ENCODE measurements at places on chromosomes 4 and X.

DNA sequence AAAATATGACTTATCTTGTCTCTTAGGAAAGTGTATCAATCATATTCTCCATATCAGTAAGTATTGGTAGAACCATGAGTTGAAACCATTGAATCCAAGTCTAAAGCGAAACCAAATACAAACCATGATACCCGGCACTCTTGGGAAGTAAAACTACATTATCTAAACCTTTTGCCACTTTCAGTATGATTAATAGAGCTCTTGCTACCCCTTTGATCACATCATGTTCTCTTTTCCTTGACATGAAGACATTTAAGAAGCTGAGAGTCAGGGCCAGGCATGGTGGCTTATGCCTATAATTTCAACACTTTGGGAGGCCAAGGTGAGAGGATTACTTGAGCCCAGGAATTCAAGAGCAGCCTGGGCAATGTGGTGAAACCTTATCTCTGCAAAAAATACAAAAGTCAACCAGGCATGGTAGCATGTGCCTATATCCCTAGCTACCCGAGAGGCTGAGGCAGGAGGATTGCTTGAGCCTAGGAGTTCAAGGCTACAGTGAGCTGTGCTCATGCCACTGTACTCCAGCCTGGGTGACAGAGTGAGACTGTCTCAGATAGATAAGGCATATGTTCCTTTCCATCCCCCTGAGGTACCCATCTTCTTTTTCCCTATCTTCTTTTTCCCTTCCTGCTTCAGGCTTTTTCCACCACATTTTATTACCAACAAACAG, 45.4 kb downstream of the CEP135 start:
- peak; percentile 42 for DNase-seq

GRCh38 chr4:84852081-84852480, 114.4 kb downstream of the WDFY3 start:
- DNase-seq = no peak

DNA sequence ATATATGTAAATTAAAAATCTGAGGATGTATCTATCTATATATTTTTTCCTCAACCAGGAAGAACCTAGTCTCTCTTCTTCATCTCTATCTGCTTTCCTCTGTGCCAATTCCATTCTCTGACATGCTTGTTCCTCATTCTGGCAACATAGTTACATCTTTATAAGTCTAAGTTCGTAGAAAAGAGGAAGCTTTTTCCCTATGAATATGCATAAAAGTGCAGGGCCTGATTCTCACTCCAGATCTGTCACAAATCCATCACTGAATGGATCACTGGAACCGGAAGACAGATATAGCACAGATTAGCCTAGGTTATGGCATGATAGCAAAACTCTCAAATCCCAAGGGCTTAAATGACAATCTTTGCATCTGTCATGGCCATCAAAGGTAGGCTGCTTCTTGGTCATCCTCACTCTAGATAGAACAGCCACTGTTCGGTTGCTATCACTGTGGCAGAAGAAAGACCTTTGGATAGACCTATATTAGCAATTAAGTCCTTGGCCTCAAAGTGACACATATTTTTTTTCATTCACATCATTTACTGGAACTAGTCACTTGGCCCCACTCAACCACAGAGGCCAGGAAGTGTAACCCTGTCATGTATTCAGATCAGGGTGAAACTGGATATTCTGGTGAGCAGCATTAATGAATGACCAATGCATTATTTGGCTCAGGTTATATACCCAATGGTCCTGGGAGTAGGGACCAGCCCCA, 22.2 kb downstream of the DTHD1 start:
- peak; percentile 67 for DNase-seq

- DNase-seq = no peak
These were observed 62.7 kb downstream of the SH3RF1 start for GRCh38 chr4:169208090-169208455.

- DNase-seq = no peak
These were observed 3.7 kb upstream of the ANTXR2 start for GRCh38 chr4:80076681-80077080.

DNA sequence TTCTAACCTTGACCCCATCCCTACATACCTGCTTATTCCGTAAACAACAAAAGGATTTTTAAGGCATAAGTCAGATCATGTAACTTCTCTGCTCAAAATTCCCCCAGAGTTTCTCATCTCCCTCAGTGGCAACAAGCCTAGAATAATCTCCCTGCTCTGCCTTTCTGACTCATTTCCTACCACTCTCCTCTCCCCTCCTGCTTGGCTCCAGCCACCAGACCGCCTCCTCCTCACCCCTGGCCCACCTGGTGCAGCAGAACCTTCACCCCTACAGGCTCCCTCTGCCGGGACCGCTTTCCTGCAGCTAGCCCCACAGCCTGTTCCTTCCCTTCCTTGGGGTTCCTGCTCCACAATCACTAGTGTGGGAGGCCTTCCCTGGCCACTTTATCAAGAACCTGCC, 32.1 kb downstream of the TSPAN5 start:
- no peak for DNase-seq

DNA sequence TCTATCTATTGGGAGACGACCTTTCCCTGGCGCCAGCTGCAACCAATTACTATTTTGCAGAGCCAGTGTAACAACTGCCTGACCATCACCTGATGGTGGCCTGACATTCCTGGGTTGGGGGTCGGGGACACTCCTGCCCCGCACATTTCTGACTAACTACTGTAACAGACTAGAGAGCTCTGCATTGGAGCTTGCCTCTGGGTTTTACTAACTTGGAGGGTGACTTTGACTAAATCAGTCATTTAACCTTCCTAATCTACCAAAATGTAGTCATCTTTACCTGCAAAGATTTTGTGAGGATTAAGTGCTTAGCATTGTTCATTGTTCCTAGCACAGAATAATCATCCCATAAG, 37.5 kb upstream of the ABCG2 start:
- DNase-seq = no peak

GRCh38 chr4:6724421-6725111, 8.6 kb downstream of the BLOC1S4 start:
- DNase-seq = no peak

- DNase-seq = no peak
These were observed 13.8 kb upstream of the UVSSA start for GRCh38 chr4:1333256-1333655.

- DNase-seq = no peak
These were observed 327.8 kb downstream of the NR3C2 start for GRCh38 chr4:148114436-148114835.

DNA sequence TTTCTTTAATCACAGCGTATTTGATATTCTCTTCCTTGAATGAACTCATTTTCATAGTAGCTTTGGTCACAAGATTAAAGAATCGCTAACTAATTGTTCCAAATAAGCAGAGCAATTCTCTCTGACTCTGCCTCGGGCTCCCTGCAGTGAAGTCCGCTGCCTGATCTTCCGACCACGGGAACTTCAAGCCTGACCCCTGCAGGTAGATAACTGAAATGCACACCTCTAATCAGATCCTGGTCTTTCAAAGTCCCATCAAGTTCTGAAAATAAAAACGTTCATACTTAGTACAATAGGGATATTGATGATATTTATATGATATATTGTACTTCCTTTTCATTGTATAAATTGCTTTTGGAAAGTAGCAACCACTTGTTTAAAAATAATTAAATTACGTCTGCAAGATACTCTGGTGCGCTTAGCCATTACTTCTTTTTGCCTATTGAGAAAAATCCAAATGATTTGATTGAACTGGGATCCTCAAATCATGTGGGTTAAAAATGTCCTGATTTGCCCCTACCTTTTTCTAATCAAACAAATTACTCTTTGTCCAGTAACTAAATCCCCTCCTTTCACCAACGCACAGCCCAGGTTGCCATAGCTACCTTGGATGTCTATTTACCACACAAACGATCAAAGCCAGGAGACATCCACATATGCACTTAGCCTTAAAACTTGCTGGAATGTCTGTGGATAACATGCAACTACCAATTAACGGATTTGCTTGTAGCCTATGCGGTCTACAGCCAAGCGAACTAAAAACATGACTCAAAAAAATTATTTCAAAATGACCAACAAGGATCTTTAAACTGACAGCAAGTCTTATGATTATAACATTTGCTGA, 4.2 kb downstream of the MID1 start:
- DNase-seq = peak; percentile 63

DNA sequence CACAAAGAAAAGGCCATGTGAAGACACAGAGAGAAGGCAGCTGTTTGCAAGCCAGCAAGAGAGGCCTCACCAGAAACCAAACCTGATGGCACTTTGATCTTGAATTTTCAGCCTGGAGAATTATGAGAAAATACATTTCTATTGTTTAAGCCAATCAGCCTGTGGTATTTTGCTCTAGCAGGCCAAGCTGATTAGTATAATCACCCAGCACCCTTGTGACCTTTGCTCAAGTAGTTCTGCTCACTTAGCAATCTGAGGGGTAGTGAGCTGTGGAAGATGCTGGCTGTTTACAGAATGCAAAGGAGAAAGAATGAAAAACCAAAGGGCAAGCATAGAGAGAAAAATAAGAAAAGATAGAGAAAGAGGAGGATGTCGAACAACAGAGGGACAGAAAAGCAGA, 396.4 kb upstream of the BOD1L1 start:
- DNase-seq = no peak

- no peak for DNase-seq
These were observed 908.1 kb downstream of the CCSER1 start for GRCh38 chr4:91035276-91035675.

DNA sequence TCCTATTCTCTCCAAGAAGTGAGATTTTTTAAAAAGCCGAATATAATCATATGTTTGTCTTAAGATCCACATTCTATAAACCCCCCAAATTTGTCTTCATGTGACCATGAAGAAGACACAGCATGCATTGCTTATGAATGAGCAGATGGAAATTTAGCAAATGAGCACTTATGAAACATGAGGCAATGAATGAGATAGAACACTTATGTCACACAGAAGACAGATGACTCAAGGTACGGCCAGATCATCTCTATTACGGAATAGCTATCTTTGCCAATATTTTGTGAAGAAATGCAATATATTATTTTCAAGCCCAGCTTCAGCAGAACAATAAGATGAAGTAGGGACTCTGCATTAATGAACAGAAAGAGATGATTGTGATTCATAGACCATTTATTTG, 21.4 kb downstream of the PHEX start:
- DNase-seq = no peak

GRCh38 chr4:30717208-30718020, 2.8 kb upstream of the PCDH7 start:
- DNase-seq = peak; percentile 30

GRCh38 chr4:54395013-54395527, 166.0 kb downstream of the PDGFRA start:
- no peak for DNase-seq

GRCh38 chr4:47432749-47433148, 30.8 kb downstream of the COMMD8 start:
- peak; percentile 43 for DNase-seq

- no peak for DNase-seq
These were observed 305.3 kb downstream of the FRMPD4 start for GRCh38 chrX:12443534-12444098.

DNA sequence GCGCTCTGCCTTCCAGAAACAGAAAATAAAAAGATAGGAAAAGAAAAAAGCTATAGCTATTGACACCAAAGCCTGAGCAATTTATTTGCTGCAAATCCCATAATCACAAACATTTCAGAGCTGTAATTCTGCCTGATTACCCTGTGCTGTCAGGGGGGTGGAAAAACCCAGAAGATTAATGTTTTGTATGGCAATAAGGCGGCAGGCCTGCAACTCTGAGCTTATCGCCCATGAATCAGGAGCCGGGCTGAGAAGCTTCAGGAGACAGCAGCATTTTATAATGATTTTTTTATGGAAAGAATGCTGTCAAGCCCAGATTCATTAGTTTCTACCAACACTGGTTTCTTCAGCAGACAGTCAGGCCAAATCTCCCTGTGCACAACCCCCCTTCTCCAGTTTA, 82.6 kb upstream of the TMEM164 start:
- peak; percentile 43 for DNase-seq

DNA sequence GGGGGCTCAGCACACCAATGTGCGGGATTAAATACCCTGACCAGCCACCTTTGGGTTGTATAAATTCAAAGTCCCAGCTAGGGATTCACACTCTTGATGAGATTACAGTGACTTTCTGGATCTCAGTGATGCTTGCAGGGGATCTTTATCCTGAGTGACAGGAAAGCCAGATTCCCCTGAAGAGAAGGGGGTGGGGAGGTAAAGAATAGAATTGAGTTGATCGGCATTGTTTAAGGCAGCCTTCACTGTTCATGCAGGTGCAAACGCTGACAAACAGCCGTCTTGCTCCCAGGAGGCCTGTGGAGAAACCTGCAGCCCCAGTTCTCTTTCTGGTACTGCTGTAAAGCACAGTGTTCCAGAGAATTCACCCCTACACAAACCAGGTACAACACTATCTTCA, 19.0 kb downstream of the CXXC4 start:
- no peak for DNase-seq

- DNase-seq = no peak
These were observed 7.0 kb downstream of the SPP1 start for GRCh38 chr4:87982446-87983010.

- DNase-seq = no peak
These were observed 62.9 kb upstream of the PGRMC2 start for GRCh38 chr4:128350449-128351045.

DNA sequence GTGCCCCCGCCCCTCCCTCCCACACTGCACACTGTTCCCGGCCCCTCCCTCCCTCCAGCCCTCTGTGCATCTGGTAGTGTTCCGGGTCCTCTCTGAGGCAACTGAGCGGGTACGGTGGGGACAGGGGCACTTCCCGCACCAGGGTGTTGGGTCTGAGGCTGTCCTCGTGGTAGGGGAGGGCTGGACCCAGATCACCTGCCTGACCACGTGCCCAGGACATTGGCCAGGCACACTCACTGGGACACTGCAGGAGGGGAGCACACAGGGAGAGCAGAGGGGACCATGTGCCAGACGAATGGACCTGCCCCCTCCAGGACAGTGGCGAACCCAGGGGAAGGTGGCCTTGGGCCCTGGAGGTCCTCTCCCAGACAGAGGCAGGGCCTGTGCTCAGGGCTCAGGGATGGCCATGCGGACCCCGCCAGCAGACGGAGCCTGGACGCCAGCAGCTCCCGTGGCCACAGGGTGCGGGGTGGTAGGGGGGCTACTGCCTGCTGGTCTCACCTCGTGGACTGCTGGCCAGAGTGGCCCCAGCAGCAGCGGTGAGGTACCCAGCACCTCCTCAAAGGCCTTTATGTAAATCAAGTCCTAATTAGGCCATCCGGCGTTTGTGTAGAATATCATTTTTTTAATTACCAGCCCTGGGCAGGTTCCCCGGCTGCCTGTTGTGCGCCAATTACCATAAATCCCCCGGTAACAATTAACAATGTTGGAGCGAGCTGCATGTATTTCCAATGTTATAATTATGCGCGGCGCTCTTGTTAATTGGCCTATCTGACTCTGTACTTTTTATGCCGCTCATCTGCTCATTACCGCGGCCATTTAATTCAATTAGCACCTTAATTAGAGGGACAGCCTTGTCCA, 106.9 kb downstream of the FAM53A start:
- no peak for DNase-seq

- no peak for DNase-seq
These were observed 87.3 kb downstream of the SCD5 start for GRCh38 chr4:82711158-82711785.

GRCh38 chr4:78704981-78705683, 71.0 kb upstream of the BMP2K start:
- DNase-seq = peak; percentile 52

GRCh38 chr4:82688091-82688795, 110.4 kb downstream of the SCD5 start:
- peak; percentile 73 for DNase-seq
